ENCODE measurements at places on chromosomes 1 and 21. TPM values are rescaled to one million over a fixed set of nuclear protein-coding genes. Genes with fewer than 3 reads are reported as not detected.
A peak's percentile ranks its signal among the peaks of the same experiment; 100 is the strongest.

MASP2 gene
- polyA plus RNA-seq = not detected

DNA sequence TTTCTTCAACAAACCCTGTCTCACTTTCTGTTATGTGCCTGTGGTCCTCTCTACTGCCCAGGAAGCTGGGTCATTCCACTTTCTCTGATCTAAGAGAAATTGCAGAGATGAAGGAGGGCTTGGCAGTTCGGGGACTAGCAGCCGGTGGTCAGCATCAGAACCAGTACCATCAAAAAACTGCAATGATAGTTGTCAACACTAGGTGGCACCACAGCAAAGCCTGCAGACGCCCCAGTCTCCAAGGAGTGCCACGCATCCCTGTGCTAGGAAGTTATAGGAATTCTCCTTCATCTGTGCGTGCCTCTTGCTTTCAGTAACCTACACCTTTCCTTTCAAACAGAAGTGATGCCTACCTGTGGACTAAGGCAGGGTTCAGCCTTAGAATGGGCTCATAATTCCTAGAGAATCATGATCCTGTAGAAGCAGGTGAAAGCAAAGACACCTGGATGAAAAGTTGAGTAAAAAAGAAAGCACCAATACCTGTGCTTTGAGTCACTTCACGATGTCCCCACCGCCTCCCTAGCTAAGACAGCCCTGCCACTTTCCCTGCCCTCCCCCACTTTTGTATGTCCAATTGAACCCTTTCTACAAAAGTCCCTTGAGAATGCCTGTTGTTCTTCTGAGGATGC is 129.2 kb downstream of the ADAMTS1 start:
- DNase-seq = peak; percentile 64

DNA sequence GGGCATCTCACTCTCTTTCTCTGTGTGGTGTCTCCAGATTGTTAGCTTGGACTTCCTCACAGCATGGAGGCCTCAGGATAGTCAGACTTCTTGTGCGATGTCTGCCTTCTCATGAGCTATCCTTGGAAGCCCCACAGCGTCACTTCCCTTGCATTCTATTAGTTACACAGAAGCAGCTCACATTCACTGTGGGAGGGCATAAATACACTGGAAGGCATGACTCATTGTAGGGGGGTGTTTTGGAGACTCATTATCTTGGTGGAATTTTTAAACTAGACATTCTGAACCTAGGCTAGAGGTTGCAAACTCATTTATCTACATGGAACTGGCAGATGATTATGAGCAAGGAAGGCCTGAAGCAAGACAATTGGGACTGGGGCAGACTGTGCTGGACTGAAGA is 21.4 kb upstream of the FASLG start:
- no peak for DNase-seq

DNA sequence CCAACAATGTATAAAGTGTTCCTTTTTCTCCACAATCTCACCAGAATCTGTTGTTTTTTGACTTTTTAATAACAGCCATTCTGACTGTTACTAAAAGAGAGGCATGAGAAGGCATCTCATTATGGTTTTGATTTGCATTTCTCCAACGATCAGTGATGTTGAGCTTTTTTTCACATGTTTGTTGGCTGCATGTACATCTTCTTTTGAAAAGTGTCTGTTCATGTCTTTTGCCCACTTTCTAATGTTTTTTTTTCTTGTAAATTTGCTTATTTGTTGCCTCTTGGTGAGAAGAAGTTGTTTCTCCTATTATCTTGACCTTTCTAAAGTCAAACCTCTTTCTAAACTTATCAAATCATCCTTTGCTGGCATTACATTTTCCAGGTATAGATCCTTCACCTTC is 80.8 kb downstream of the ACBD6 start:
- DNase-seq = no peak

- peak; percentile 27 for DNase-seq
Measured at GRCh38 chr1:243791586-243792267, 58.3 kb downstream of the AKT3 start.

MPL gene
- not detected for polyA plus RNA-seq

GRCh38 chr1:204975021-204975420 is 68.0 kb upstream of the CNTN2 start:
- no peak for DNase-seq

DNA sequence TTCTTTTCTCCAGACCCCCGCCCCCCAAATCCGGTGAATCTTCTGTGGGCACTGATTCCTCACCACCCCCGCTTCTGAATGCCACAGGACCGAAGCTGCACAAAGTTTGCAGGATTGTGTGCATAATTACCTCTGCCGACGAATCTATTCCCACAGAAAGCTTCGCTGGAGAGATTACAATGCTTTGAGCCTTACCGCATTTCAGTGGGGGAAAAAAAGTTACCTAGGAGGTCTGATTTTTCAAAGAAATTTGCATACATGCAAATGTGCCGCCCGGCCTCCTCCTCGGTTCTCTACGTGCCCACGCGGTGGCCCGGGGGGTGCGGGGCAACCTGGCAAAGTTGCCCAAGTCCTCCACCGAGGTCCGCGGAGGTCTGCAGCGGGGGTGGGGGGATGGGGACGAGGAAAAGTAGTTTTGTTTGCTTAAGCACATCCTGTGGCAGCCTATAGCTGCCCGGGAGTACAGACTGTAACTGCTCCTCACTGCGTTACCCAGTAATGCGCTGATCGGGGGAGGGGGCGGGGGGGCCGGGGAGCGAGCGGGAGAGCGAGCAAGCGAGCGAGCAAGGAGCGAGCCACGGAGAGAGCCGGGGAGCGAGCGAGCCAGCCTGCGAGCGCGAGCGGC is 563 bp upstream of the NFIA start:
- peak; percentile 75 for DNase-seq

DNA sequence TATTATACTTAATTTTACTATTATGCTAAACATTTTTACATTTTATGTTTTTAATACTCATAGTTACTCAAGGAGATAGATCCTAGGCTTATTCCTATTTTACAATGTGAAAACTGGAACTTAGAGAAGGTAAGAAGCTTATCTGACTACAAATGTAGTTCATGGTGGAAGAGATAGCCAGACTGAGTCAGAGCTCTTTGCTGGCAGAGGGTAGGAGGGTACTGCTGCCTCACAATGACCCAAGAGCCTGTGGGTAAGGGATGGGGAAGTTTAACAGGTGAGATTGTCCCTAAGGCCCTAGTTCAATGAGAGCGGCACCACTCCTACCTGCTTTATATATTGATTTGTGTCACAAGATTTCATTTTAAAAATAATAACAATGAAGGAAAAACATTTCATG is 34.1 kb upstream of the NEK7 start:
- DNase-seq = no peak

- DNase-seq = no peak
Measured at GRCh38 chr1:43267291-43267805, 2.4 kb upstream of the TMEM125 start.

DNA sequence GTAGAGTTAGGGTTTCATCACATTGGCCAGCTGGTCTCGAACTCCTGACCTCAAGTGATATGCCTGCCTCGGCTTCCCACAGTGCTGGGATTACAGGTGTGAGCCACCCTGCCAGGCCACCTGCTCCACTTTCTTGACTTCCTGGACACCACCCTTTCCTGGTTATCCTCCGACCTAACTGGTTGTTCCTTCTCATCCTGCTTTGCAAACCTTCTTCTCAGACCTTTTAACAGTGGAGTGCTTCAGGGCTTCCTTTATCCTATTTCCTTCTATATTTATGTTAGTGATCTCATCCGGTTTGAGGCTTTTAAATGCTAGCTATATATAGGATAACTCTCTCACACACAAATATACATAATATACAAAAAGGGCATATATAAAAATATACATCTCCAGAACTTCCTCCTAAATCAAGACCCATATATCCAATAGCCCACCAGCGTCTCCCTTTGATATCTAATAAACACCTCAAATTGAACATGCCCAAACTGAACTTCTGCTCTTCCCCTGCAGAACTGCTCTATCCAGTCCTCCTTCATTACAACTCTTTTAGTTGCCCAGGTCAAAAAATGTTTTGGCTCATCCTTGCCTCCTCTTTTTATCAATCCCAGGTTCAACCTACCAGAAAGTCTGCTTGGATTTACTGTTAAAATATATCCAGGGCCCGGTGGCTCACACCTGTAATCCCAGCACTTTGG is 19.5 kb upstream of the UQCRHL start:
- no peak for DNase-seq

DNA sequence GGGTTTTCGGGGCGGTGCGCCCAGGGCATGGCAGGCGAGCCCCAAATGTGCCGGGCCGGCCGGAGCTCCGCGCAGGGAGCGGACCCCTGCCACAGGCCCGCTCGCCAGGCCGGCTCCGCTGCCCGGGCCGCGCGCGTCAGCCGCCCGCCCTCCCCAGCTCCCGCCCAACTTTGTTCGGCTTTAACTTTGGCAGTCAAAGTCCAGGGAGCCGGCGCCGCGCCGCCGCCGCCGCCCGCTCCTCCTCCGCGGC is 488 bp downstream of the SLC35D1 start:
- DNase-seq = peak; percentile 79

DNA sequence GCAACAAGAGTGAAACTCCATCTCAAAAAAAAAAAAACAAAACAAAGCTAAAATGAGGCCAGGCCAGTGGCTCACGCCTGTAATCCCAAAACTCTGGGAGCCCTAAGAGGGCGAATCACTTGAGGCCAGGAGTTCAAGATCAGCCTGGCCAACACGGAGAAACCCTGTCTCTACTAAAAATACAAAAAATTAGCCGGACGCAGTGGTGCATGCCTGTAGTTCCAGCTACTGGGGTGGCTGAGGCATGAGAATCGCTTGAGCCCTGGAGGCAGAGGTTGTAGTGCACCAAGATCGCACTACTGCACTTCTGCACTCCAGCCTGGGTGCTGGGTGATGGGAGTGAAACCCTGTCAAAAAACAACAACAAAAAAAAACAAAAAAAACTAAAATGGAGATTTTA is 191.2 kb upstream of the SGIP1 start:
- no peak for DNase-seq

GRCh38 chr21:38314558-38314957 is 57.8 kb downstream of the KCNJ15 start:
- no peak for DNase-seq

DNA sequence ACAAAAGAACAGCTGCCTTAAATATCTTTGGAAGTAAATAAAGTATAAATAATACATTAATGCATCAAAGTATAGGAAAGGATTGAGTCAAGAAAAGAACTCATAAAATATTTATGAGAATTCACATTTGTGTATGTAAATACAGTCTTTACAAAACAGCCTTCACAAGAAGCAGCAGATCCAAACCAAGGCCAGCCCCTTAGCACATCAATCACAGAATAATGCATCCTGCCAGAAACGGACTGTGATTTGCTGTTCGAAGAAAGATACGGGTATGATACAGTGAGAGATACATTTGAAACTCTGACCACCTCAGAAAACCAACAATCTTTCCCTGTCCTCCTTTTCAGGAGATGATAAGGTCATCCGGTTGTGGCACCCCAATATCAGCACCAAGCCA is 70.9 kb downstream of the WDR64 start:
- DNase-seq = no peak

DNA sequence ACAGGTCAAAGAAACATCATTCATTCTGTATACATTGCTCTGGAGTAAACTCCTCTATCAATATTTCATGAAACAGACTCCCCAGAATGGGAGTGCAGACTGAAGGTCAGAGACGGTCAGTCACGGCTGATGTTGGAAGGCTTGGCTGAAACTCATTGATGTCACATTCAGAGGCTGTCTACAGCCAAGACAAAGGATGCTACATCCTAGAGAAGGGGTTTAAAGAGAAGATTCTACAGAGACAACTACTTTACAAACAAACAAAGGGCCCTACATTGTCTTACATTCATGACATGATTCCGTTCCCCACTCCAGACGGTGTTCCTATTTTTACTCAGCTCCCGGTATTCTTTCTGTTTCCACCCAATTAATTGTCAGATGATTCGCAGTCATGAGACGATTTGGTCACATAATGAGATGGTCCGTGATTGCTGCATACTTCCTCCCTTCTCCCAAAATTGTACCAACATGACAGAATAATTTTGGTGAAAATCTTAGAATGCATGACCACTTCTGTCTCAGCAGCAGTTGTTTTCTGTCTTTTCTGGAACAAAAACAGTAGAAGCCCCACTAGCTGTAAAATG is 73.8 kb upstream of the VAV3 start:
- DNase-seq = no peak

GRCh38 chr1:2454227-2454626 is 21.9 kb upstream of the PLCH2 start:
- no peak for DNase-seq

DNA sequence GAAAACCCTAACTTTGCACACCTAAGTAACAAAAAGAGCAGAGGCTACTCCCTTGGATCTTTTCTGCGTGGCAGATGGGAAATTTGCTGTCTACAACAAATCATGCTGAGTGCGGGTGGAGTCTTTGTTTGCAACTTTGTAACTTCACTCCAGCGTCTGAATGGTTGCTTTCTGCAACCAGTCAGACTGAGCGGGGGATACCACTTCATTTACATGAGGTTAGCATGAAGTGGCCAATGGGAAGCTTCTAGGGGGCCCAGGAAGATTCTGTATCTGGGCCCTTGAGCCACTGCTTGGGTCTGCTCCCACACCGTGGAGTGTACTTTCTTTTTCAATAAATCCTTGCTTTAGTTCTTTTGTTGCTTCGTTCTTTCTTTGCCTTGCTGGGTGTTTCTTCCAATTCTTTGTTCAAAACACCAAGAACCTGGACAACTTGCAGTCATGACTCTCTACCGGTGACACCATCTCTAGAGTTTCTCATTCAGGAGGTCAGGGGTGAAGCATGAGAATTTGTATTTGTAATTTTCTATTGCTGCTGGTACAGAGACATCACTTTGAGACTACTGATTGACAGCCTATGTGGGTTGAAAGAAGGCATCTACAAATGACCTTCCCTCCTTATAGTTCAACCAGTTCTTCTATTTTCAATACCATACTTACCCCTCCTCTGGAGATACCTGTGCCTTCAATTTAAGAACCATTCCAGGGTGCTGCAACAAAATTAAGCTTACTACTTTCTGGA is 55.8 kb upstream of the RC3H1 start:
- peak; percentile 24 for DNase-seq

DNA sequence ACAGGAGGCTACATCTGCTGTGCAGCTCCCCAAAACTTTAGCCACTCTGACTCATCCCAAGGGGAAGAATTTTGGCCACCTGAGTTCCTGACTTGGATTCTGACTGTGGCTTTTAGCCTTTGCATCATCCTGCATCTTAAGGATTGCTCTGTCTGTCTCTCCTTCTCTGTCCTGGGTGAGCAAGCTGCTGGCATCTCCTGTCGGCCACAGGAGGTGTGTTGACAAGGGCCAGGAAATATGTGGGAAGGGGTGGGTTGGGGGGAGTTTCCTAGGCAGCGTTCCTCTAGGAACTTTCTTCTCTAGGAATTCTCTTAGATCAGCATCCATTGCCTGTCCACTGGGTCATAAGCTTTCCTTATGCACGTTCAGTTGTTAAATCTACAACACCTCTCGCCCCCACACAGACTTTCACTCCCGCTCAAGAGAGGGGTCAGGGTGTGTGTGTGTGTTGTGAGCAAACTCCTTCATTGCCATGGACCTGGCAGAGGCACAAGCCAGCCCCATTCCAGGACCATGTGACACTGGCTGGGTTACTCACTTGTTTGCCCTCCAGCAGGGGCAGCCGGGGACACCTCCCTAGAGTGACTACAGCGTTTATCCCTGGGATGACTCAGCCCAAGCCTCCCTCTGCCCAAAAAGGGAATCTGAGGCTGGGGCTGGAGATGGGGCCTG is 145.0 kb upstream of the DUSP10 start:
- peak; percentile 20 for DNase-seq

GRCh38 chr1:110006516-110006915 is 22.0 kb downstream of the AHCYL1 start:
- DNase-seq = no peak

LDLRAD1 gene
- not detected for polyA plus RNA-seq
